ENCODE measurements at places on chromosomes 4 and X.

GRCh38 chrX:27964432-27964831 lies 16.8 kb downstream of the DCAF8L1 start:
- DNase-seq, result no peak

- DNase-seq, result no peak
Measured at GRCh38 chrX:71615954-71616353, 2.4 kb downstream of the CXCR3 start.

DNA sequence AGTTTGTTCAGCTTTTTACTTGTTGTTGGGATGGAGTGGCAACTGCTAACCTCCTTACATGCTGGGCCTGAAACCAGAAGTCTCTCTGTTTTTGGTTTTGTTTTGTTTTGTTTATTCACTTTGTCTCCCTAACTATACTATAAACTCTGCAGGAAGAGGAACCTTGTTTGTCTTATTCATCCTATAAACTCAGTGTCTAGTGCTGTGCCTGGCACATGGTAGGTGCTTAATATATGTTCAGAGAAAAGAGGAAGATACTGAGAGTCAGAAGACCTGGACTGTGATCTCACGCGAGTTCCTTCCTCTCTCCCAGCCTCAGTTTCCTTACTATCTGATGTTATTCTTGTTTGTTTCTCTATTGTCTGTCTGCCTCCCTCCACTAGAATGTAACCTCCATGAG lies 71.3 kb downstream of the PRPS1 start:
- DNase-seq, result no peak

GRCh38 chr4:38189445-38189844 lies 229.2 kb downstream of the PTTG2 start:
- DNase-seq, result no peak

DNA sequence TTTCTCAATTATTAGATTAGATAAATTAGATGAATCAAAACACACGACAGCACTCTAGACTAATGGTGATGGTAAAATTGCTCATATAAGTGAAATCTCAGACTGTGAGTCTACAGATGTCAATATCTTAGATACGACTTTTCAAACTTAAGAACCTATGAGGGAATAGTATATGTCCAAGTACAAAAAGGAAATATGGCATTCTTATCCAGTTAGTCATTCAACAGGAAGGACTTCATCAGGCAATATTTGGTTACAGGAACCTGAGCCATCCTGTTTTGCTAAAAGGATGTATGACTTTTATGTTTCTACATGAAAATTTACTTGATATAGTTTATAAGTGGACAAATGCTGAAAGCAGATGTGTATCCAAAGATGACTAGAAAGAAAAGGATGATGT lies 107.0 kb downstream of the CT47B1 start:
- DNase-seq, result no peak

- no peak for DNase-seq
Measured at GRCh38 chr4:40613456-40613855, 16.2 kb downstream of the RBM47 start.

Data from iPS DF 19.7 (cell line).